ENCODE measurements at places on chromosomes 6 and 20. TPM values are rescaled to one million over a fixed set of nuclear protein-coding genes. Genes with fewer than 3 reads are reported as not detected.
A peak's percentile ranks its signal among the peaks of the same experiment; 100 is the strongest.

HLA-DRA gene
- total RNA-seq: 90.1 TPM

TP53INP2 gene
- total RNA-seq: 11.6 TPM

PTCHD4 gene
- total RNA-seq: 4.2 TPM

FAM162B gene
- total RNA-seq: 6.0 TPM

BANF2 gene
- total RNA-seq: not detected

MLN gene
- not detected for total RNA-seq

SNX9 gene
- 27.1 TPM for total RNA-seq

PLA2G7 gene
- 10.9 TPM for total RNA-seq

TRAPPC3L gene
- total RNA-seq: 16.1 TPM

EPHA7 gene
- total RNA-seq: 90.2 TPM

MICB gene
- 1.9 TPM for total RNA-seq

GRCh38 chr6:15414235-15414612, 168.4 kb downstream of the JARID2 start:
- DNase-seq: no peak
- H3K27me3 ChIP-seq: no peaks in the 10 kb centered on the region
- H3K4me1 ChIP-seq: no peaks in the 10 kb centered on the region
- no peaks in the 10 kb centered on the region for H3K36me3 ChIP-seq

DNA sequence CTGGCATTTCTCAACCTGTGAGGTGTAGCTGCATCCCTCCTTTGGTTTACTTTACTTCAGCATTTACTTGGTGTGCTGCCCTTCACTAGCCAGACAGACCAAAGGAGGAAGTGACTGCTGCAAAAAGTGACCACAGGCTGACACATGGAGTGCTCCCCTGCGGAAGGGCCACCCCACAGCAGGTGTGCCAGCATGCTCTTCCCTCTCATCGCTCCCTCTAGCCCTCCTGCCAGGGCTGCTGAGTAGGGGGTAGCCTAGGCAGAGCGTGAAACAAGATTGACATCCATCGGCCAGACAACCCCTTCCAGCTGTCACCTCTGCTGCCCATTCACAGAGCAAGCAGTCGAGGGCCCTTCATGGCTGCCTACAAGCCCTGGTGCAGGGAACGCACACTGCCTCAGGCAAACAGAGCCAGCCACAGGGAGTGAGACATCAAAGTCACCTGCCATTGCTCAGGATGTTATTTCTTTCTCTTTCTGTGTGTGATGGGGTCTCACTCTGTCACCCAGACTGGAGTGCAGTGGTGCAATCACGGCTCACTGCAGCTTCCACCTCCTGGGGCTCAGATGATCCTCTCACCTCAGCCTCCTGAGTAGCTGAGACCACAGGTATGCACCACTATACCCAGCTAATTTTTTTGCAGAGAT, 102.0 kb upstream of the RPS6KA2 start:
- H3K4me3 ChIP-seq: no peak overlapping the region
- no peaks in the 10 kb centered on the region for H3K4me1 ChIP-seq
- H3K27me3 ChIP-seq: no peaks in the 10 kb centered on the region
- no peaks in the 10 kb centered on the region for H3K36me3 ChIP-seq
- no peak overlapping the region for H3K27ac ChIP-seq
- DNase-seq: no peak

- H3K36me3 ChIP-seq: no peaks in the 10 kb centered on the region
- peaks cover 5% of the 10 kb centered on the region for H3K4me1 ChIP-seq
- DNase-seq: no peak
- no peaks in the 10 kb centered on the region for H3K27me3 ChIP-seq
Measured at GRCh38 chr6:163416557-163417253, 2.2 kb downstream of the QKI start.

DNA sequence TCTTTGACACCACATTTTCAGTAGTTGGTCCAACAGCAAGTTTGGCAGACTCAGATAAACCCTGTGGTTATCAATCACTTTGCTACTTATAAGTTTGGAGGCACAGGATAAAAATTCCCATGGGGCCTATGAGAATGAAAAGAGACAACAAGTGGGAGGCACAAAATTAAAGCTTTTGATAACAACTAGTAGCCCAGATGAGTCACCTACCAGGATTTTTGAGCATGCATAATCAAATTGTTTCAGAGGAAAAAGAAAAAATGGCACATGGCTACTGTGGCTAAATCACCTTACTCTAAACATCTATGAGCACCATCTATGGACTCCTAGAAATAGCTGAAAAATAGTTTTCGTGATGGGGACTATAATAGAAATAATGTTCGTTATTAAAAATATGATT, 40.8 kb upstream of the BMP5 start:
- no peak overlapping the region for H3K27ac ChIP-seq
- H3K36me3 ChIP-seq: no peaks in the 10 kb centered on the region
- no peak for DNase-seq
- no peaks in the 10 kb centered on the region for H3K4me1 ChIP-seq

GRCh38 chr6:131354356-131354755, 218.7 kb upstream of the ARG1 start:
- H3K27me3 ChIP-seq: no peaks in the 10 kb centered on the region
- no peaks in the 10 kb centered on the region for H3K4me1 ChIP-seq
- H3K4me3 ChIP-seq: no peak overlapping the region
- no peak overlapping the region for H3K27ac ChIP-seq
- peak; percentile 64 for DNase-seq
- H3K36me3 ChIP-seq: no peaks in the 10 kb centered on the region

DNA sequence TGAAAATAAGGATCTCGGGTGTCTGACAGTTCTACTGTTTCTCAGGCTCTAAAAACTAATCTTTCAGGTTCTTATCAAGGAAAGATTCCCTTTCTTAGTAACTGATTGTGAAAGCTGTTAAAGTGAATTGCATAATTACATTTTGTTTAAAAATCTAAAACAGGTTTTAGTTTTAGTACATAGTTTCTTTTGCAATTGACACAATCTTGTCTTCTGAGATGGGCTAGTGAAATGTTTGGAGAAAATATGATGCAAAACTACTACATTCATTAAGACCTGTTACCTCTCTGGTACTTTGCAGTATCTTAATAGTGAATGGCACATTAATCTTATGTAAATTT, 298.4 kb downstream of the UTRN start:
- no peaks in the 10 kb centered on the region for H3K27me3 ChIP-seq
- H3K4me1 ChIP-seq: no peaks in the 10 kb centered on the region
- peak overlapping the region; percentile 40 for H3K4me3 ChIP-seq
- no peak overlapping the region for H3K27ac ChIP-seq

DNA sequence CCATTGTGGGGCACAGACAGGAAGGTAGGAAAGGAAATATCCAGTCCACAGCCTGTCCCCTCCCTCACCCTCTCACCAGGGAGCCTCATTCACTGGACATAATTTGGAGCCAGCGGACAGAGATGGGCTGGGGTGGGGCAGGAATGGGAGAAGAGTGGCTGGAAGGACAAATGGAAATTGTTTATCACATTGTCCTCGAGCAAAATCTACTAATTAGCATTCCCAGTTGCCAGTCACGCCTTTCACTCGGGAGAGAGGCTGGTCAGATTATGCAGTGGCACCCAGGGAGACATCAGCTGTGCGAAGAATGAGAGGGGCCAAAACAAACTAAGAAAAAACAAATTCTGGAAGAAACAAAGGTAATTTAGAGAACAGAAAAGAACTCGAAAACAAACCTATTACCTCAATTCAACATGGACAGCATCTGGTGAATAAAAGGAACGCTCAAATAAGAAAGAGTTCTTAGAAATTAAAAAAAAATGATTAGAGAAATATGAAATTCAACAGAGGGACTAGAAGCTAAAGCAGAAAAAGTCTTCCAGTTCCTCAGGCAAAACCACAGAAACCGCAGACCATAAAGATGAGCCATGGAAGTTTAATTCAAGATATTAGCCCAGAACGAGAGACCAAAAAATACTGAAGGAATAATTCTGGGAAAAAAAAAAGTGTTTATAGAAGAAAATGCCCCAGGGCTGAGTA, 108.5 kb upstream of the RALGAPA2 start:
- no peak overlapping the region for H3K4me3 ChIP-seq
- no peak for DNase-seq
- peaks cover 8% of the 10 kb centered on the region for H3K4me1 ChIP-seq
- H3K27ac ChIP-seq: no peak overlapping the region
- H3K27me3 ChIP-seq: peaks cover 5% of the 10 kb centered on the region

GRCh38 chr6:144660561-144661115, 375.5 kb downstream of the UTRN start:
- H3K36me3 ChIP-seq: no peaks in the 10 kb centered on the region
- no peak for DNase-seq
- peaks cover 10% of the 10 kb centered on the region for H3K4me1 ChIP-seq
- no peaks in the 10 kb centered on the region for H3K27me3 ChIP-seq
- no peak overlapping the region for H3K4me3 ChIP-seq

DNA sequence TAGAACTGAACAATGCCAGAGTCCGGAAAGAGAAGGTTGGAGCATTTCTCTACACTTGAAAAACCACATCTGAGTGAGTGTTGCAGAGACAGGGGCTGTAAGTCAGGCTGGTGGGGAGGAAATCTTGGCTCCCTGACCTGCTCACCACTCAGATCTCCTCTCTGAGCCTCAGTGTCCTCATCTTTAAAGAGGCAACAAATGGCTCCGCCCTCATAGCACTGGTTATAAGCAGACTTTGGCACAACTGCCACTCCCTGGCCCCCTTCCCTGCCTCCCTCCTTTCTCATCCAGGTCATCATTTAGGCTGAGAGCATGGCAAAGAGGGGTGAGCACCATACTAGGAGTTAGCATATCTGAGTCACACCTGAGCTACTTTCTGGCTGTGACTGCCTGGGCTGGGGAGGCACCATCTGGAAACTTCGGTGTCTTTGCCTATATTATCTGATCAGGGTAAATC, 10.6 kb downstream of the SIRPG start:
- no peak overlapping the region for H3K27ac ChIP-seq
- no peak overlapping the region for H3K4me3 ChIP-seq
- H3K36me3 ChIP-seq: no peaks in the 10 kb centered on the region
- H3K4me1 ChIP-seq: no peaks in the 10 kb centered on the region

GRCh38 chr6:109235481-109236038, 140.3 kb downstream of the CEP57L1 start:
- H3K4me1 ChIP-seq: peaks cover 5% of the 10 kb centered on the region
- DNase-seq: no peak
- no peaks in the 10 kb centered on the region for H3K27me3 ChIP-seq
- H3K27ac ChIP-seq: no peak overlapping the region

GRCh38 chr6:130076512-130076911, 58.1 kb downstream of the L3MBTL3 start:
- H3K27ac ChIP-seq: no peak overlapping the region
- H3K4me1 ChIP-seq: no peaks in the 10 kb centered on the region
- peaks cover 2% of the 10 kb centered on the region for H3K36me3 ChIP-seq
- no peak overlapping the region for H3K4me3 ChIP-seq

GRCh38 chr6:89215391-89215790, 1.8 kb downstream of the GABRR1 start:
- no peaks in the 10 kb centered on the region for H3K4me1 ChIP-seq
- no peaks in the 10 kb centered on the region for H3K36me3 ChIP-seq
- DNase-seq: no peak
- no peak overlapping the region for H3K27ac ChIP-seq

DNA sequence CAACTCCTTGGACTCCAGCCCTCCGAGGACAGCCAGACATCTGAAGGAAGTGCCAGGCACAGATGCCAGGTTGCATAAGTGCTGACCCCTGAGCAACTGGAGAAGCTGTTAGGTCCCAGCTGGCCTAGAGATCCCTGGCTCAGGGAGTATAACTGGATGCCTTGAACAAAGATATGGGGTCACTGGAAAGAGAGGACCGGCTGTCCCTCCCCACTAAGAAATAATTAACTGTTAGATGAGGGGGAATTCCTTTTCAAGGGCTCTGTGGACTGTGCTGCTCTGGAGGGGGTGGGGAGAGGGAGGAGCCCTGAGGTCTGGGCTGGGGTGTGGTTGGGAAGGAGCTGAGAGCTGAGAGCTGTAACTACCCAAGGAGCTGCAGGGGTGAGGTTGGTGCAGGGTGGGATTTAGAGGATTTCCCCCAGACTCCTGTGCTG, 39.6 kb downstream of the HLA-F start:
- no peak for DNase-seq
- H3K4me3 ChIP-seq: no peak overlapping the region
- H3K27ac ChIP-seq: no peak overlapping the region
- H3K4me1 ChIP-seq: no peaks in the 10 kb centered on the region
- peaks cover 2% of the 10 kb centered on the region for H3K27me3 ChIP-seq

- H3K4me1 ChIP-seq: no peaks in the 10 kb centered on the region
- H3K4me3 ChIP-seq: no peak overlapping the region
- H3K27ac ChIP-seq: no peak overlapping the region
- H3K27me3 ChIP-seq: no peaks in the 10 kb centered on the region
Measured at GRCh38 chr6:85997206-85997605, 354.5 kb upstream of the SYNCRIP start.

DNA sequence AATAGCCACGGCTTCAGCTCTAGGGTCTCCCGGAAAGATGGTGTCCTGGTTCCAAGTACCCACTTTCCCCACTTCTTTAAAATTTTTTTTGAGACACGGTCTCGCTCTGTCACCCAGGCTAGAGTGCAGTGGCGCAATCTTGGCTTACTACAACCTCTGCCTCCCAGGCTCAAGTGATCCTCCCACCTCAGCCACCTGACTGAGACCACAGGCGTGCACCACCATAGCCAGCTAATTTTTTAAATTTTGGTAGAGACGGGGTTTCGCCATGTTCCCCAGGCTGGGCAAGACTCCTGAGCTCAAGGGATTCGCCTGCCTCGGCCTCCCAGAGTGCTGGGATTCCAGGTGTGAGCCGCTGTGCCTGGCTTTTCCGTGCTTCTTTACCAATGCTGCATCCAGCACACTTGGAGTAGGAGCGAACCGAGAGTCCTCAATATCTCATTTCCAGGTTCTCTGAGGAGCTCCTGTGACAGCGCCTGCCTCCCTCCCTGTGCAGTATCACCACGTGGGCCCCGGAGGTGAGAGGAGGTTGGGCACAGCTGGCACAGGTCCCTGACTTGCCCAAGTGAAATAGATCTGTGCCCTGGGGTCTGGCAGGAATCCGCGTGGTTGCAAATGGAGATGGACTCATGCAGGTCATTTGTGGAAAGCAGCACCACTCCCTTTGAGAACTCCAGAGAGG, 37.3 kb downstream of the EZR start:
- no peak overlapping the region for H3K4me3 ChIP-seq
- H3K36me3 ChIP-seq: peaks cover 44% of the 10 kb centered on the region
- no peaks in the 10 kb centered on the region for H3K4me1 ChIP-seq

GRCh38 chr20:53964067-53964466, 106.3 kb downstream of the BCAS1 start:
- no peaks in the 10 kb centered on the region for H3K4me1 ChIP-seq
- no peaks in the 10 kb centered on the region for H3K36me3 ChIP-seq
- DNase-seq: no peak
- no peak overlapping the region for H3K4me3 ChIP-seq

DNA sequence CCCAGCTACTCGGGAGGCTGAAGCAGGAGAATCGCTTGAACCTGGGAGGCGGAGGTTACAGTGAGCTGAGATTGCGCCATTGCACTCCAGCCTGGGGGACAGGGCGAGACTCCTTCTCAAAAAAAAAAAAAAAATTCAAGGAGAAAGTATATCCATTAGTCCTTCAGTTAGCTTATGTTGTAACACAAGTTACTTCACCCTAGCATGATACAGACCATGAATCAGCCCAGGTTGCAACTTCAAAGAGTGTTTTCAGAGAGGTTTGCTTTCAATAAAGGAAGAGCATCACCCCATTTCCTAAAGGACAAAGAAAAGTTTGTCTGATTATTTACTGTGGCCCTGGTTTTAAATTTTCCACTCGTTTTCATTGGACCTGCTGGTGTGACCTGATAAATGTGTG, 73.0 kb downstream of the SERAC1 start:
- no peak for DNase-seq
- peaks cover 8% of the 10 kb centered on the region for H3K36me3 ChIP-seq
- no peaks in the 10 kb centered on the region for H3K4me1 ChIP-seq

- no peak overlapping the region for H3K4me3 ChIP-seq
- no peaks in the 10 kb centered on the region for H3K36me3 ChIP-seq
- DNase-seq: peak; percentile 51
- H3K27ac ChIP-seq: peak overlapping the region; percentile 89
- H3K4me1 ChIP-seq: peaks cover 41% of the 10 kb centered on the region
- H3K27me3 ChIP-seq: no peaks in the 10 kb centered on the region
Measured at GRCh38 chr20:46928580-46929132, 34.0 kb downstream of the EYA2 start.
